ENCODE measurements at places on chromosomes 2 and 18. TPM values are rescaled to one million over a fixed set of nuclear protein-coding genes. Genes with fewer than 3 reads are reported as not detected.

Gene IL36G
- total RNA-seq = not detected

Gene C2orf15
- total RNA-seq = 2.4 TPM

GRCh38 chr18:78309307-78309706 lies 670.3 kb upstream of the SALL3 start:
- DNase-seq = no peak

DNA sequence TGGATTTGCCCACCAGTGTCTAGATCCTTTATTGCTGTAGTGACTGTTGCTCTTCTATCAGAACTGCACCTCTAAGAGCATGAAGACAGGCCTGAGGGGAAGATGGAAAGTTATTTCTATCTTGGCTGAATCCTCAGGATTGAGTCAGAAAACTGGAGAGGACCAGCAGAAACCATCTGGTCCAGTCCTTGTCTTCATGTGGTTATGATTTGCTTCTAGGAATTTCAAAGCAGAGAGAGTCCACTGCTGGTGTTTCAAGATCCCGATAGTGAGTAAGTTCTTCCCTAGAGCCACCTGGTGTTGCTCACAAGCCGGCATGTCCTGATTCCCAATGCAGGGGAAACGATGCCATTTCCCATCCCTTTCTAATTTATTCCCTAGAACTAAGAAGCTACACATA lies 84.2 kb downstream of the NCKAP5 start:
- no peak for DNase-seq

GRCh38 chr2:185880396-185880795 lies 141.8 kb downstream of the FSIP2 start:
- no peak for DNase-seq

Gene KCNE4
- total RNA-seq = not detected

DNA sequence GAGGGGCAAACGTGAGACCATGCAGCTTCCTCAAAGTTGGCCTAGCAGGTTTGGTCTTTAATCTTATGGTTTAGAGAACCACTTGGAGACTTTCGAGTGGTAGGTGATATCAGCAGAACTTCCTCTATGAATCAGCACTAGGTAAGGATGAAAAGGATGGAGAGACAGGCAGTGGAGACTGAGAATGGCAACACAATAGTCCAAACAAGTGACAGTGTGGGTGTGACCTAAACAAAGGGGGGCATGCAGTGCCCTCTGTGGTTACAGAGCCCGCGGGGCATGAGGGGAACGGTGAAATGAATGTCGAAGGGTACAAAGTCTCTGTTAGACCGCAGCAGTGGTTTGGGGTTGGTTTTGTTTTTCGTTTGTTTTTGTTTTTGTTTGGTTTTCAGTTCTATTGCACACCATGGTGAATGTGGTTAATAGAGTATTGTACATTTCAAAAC lies 143.9 kb downstream of the L3MBTL4 start:
- no peak for DNase-seq

Gene DQX1
- 0.23 TPM for total RNA-seq

- DNase-seq = no peak
Observed at GRCh38 chr2:41764919-41765318, 282.9 kb upstream of the PKDCC start.

DNA sequence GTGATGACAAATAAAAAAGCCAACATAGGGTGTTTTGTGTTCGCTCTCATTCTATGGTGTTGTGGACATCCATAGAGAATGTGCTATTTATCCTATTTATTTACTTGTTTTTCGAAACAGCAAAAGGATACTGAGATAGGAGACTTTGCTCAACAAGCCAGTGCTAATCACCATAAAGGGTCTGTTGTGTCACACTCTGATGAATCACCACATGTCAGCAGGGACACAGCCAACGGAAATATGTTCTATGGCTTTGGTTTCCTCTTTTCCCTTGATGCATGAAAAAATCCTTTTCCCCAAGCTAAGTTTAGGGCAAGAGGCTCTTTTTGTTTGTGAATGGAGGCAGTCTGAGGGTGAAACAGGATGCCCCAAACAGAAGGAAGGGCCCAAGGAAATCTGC lies 154.3 kb downstream of the RNF152 start:
- no peak for DNase-seq

Data from T-helper 17 cell (primary cell).